ENCODE measurements at places on chromosomes 3 and 15.

- DNase-seq = no peak
These were observed 27.0 kb downstream of the VIPR1 start for GRCh38 chr3:42529468-42529867.

DNA sequence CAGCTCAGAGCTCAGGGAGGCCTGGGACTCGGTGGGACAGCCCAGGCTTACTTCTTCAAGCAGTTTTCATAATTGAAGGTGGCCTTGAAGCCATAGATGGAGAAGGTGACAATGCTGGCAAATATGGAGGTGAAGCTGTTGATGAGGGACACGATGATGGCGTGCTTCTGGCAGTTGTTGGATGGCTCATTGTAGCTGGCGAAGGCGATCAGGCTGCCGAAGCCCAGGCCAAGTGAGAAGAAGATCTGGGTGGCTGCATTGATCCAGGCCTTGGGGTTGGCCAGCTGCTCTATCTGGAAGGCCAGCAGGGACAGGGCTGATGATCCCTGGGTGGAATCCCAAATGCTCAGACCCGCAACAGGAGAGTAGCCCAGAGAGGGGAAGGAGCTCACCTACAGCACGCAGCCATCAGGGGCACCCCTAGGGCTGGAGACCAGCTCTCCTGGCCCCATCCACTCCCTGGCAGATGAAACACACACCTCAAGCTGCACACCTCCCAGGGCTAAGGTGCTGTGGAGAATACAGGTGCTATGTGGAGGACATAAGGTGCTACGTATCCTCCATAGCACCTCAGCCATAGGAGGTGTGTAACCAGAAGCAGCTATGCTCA, 25.1 kb downstream of the SLC6A20 start:
- DNase-seq = no peak

DNA sequence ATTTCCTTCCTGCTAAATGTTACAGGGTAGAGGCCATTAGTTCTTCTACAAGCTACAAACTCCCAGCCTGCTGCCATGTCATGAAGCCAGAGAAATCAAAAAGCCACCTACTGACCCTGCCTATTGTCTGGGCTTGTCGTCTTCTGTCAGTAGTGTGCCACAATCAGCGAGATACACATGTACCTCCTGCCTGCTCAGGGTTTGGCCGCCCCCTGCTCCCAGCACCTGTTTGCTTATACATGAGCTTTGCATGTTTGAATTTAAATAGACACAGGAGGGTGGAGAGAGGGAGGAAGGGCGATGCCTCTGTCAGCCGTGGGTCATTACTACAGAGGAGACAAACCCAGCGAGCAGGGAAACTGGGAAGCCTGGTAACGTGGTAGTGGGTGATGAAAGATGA, 106.1 kb downstream of the ROBO2 start:
- no peak for DNase-seq

DNA sequence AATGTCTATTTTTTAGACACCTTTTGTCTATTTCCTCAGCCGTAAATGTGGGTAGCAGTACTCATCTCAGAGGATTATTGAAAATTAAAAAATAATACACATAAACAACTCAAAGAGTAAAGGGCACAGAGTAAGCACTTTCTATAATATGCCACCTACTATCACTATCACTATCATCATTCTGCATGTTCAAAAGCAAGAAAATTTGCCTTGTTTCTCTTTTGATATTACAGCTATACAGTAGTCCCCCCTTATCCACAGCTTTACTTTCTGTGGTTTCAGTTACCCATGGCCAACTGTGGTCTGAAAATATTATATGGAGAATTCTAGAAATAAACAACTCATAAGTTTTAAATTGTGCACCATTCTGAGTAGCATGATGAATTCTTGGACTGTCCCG, 27.7 kb downstream of the CLASP2 start:
- DNase-seq = no peak

GRCh38 chr15:29570121-29570947, 251.9 kb downstream of the TJP1 start:
- DNase-seq = no peak

GRCh38 chr3:179375091-179375999, 27.8 kb downstream of the MFN1 start:
- DNase-seq = no peak

- no peak for DNase-seq
These were observed 8.8 kb downstream of the ANKUB1 start for GRCh38 chr3:149783576-149783975.

DNA sequence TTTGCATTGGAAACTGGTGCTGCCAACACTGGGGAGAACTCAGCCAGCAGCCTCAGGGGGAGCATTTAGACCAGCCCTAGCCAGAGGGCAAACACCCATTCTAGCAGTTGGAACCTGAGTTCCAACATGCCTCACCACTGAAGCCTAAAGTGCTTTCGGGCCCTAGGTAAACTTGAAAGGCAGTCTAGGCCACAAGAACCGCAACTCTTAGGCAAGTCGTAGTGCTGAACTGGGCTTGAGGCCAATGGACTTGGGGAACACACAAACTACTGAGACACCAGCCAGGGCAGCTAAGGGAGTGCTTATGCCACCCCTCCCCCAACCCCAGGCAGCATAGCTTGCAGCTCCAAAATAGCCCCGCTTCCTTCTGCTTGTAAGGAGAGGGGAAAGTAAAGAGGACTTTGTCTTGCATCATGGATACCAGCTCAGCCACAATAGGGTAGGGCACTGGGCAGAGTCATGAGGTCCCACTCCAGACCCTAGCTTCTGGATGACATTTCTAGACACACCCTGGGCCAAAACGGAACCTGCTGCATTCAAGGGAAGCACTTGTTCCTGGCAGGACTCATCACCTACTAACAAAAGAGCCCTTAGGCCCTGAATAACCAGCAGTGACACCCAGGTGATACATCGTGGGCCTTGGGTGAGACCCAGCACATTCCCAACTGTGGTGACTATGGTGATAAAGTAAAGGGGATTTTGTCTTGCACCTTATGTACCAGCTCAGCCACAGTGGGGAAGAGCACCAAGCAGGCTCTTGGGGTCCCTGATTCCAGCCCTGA, 37.3 kb upstream of the TEX9 start:
- no peak for DNase-seq

DNA sequence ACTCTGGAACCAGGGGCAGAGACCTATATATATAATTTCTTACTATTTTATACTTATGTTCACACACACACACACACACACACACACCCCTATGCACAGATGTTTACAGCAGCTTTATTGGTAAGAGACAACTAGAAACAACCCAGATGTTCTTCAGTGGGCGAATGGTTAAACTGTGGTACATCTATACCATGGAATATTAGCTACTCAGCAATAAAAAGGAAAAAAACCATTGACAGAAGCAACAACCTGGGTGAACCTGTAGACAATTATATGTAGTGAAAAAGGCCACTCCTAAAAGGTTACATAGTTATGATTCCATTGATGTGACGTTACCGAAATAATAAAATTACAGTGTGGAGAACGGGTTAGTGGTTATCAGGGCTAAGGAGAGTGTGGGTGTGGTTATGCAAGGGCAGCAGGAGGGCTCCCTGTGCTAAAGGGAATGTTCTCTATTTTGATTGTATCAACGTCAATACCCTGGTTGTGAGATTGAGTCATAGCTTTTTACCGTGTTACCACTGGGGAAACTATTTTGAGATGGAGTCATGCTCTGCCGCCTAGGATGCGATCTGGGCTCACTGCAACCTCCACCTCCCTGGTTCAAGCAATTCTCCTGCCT, 85.5 kb downstream of the FLNB start:
- no peak for DNase-seq

DNA sequence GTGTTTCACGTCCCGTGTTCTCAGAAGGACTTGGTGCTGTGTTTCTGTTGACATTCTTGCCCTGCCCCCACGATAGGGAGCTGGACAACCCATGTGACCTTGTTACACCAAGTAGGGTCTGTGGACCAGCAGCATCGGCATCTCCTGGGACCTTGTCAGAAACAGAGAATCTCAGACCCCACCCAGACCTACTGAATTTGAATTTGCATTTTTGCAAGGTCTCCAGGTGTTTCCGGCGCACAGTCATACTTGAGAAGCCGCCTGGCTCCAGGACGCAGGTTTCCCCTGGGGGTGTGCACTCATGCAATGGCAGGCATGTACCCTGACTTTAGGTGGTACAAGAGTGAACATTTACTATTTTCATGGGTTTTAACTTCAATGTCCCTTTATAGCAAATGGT, 117.9 kb downstream of the TLE3 start:
- no peak for DNase-seq

DNA sequence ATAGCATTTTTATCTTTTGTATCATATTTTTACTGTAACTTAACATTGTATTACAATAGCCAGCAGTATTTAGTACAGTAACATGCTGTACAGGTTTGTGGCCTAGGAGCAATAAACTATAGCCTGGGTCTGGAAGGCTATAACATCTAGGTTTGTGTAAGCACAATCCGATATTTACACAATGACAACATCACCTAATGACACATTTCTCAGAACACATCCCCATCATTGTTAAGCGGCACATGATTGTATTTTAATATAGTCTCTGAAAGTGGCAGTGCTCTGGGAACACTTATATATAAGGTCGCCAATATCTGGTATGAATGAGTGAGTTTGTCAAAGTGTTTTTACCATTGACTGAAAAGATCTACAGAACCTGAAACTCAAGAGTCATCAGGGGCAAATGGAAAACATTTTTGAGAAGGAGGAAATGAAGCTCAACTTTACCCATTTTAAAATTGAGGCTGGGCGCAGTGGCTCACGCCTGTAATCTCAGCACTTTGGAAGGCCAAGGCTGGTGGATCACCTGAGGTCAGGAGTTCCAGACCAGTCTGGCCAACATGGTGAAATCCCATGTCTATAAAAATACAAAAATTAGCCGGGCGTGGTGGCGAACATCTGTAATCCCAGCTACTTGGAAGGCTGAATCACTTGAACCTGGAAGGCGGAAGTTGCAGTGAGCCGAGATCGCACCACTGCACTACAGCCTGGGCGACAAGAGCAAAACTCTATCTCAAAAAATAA, 38.8 kb upstream of the TNFSF10 start:
- no peak for DNase-seq

GRCh38 chr15:76964157-76964556, 30.8 kb upstream of the PSTPIP1 start:
- no peak for DNase-seq

- DNase-seq = no peak
These were observed 102.9 kb downstream of the PDZRN3 start for GRCh38 chr3:73521734-73522336.

- DNase-seq = no peak
These were observed 18.5 kb downstream of the LIMD1 start for GRCh38 chr3:45612918-45613602.

GRCh38 chr3:106482451-106482850, 613.6 kb upstream of the CBLB start:
- DNase-seq = no peak

DNA sequence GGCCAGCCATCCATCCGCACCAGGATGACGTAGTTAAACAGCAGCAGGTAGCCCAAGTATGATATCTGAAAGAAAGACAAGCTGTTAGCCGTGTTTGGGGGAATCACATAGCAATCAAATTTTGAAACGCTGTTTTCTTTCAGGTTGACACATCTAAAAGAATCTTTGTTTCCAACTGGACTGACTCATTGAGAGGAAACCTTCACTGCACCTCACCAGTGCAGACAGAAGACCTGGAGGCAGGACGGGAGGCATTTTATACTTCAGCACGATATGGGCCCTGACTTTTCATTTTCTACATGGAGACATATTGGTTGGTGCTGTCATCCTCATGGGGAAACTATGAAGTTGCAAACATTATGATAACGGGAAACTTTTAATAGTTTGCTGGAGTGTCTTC, 44.2 kb upstream of the MTMR10 start:
- no peak for DNase-seq

- no peak for DNase-seq
These were observed 47.8 kb downstream of the THBS1 start for GRCh38 chr15:39628546-39629257.

DNA sequence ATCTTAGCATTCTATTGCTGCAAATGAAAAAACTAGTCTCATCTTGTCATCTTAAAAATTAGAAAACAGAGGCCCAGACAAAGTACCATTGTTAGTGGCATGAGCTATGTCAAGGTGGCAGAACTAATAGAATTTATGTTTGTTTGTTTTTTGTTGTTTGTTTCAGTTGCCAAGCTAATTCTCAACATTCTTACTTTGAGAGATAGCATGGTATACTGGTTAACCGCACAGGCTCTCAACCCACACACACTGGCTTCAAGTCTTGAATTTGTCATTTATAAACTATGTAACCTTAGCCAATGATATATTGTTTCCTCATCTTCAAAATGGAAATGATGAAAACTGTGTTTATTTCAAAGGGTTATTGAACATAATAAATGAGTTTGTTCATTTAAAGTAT, 367.6 kb upstream of the PLSCR5 start:
- DNase-seq = no peak

GRCh38 chr3:166446986-166447385, 609.8 kb upstream of the BCHE start:
- DNase-seq = no peak

DNA sequence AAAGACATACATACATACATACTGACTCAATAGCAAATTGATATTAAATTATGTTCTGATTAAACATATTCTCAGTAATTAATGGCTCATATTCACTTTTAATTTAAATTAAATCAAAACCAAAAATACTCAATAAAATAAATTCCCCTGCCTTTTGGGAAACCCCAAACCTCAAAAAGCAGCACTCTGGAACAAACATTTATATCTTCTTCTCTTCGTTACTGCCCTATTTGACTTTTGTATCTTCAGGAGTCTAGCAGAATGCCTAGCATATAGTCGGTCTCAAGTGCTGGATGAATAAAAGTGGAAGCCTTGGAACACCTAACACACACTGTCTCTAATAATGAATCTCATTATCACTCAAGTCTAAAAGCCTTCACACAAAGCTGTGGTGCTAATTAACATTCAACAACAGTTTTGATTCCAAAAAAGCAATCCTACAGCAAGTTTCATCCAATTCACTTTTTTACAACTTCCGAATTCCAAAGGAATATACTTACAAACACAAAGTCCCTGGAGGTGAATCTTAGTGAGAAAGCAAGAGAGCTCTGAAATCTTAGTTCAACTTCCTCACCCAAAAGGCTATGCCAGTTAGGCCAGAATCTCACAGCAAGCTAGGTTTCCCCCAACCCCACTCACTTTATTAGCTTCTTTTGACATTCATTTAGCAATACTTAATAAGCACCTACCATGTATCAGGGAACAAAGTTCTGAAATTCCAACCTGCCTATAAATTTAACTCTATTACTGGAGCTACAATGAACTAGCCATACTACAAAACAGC, 35.0 kb downstream of the GSK3B start:
- DNase-seq = no peak

DNA sequence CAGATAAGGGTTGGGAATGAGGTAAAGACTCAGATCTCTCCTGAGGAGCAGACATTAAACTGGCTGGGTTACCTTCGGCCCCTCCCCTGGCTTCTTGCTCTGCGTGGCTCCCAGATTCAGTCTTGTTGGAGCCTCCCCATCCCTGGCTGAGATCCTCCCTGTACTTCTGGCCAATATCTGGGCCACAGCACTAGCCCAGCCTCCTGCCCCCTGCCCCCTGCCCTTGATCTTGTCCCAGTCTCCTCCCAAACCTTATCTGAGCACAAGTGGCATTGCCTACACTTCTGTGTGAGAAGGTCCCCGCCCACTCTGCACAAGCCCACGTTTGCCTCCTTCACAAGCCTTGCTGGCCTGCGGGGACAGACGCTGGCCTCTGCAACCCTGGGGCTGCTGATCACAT, 16.8 kb downstream of the PLA2G4F start:
- DNase-seq = no peak

Data from stimulated activated CD4-positive, alpha-beta T cell treated with anti-CD3 and anti-CD28 coated beads, Interleukin-1b, Interleukin-23, amount 100 ng/mL, for 4 hours (primary cell).